ENCODE measurements at places on chromosomes 11 and 22.

- no peak for DNase-seq
These were observed 27.8 kb downstream of the RELT start for GRCh38 chr11:73404048-73404447.

DNA sequence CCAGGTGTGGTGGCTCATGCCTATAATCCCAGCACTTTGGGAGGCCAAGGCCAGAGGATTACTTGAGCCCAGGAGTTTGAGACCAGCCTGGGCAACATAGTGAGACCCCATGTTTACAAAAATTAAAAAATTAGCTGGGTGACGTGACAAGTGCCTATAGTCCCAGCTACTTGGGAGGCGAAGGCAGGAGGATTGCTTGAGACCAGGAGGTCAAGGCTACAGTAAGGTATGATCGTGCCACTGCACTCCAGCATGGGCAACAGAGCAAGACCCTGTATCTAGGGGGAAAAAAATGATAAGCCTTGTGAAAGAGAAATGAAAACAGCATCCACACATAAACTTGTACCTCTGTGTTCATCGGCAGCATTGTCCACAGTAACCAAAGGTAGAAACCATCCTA is 8.1 kb upstream of the CCND1 start:
- no peak for DNase-seq

GRCh38 chr11:3614742-3615171 is 27.0 kb downstream of the ART5 start:
- no peak for DNase-seq

DNA sequence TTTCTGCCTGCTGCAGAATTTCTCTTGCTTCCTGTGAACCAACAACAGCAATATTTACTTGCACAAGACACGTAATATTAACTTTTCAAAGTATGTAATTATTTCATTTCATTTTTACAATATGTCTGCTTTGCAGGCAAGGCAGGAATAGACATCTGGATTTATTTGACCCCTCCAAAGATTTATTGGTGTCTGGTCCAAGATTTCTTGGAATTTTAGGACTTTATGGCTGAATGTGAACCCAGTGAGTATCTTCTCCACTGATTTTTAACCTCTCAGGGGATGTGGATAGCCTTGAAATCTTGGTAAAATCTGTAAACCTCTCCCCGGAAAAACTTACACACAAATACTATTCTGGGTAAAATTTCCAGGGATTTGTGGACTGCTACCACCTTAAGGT is 61.5 kb downstream of the PKNOX2 start:
- DNase-seq: no peak
